ENCODE measurements at places on chromosomes 7 and 10. TPM values are rescaled to one million over a fixed set of nuclear protein-coding genes. Genes with fewer than 3 reads are reported as not detected.

DNA sequence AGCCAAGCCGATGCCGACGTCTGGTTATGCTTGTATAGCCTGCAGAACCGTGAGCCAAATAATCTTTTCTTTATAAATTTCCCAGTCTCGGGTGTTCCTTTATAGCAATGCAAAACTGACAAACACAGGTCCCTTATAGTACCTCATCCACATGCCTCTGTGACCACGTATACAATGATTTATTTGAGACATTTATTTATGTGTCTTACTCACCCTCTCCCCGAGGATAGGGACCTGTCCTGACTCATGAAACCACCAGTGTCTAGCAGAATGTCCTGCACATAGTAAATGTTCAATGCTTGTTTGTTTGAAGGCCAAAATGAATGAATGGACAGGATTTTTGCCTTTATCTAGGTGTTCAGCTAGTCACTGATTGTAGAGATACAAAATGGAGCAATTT, 147.9 kb upstream of the FZD8 start:
- no peak overlapping the region for H3K4me3 ChIP-seq
- no peak for DNase-seq
- no peaks in the 10 kb centered on the region for H3K36me3 ChIP-seq
- no peaks in the 10 kb centered on the region for H3K27me3 ChIP-seq
- no peaks in the 10 kb centered on the region for H3K4me1 ChIP-seq

Gene TECTB
- total RNA-seq, result 0.07 TPM

Gene SPDYE11
- not detected for total RNA-seq

Gene RPEL1
- total RNA-seq, result 0.10 TPM

DNA sequence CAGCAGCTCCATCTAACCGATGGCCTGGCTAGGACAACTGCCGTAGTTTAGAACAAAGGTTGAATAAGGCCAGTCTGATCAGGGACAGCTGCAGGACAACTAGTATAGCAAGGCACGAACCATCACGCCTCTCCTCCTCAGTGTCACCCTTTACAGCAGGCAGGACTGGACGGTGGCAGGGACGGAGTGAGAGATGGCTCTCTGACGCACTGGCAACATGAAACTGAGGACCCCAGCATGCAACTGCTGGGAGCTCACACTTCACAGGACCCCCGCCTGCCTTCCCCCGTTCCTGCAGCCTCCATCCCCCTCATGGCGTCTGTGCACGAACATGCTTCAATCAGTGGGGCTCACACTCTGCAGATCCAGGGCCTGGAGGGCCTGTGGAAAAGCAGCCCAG, 53.7 kb downstream of the ZRANB1 start:
- H3K27ac ChIP-seq, result no peak overlapping the region
- DNase-seq, result no peak
- H3K36me3 ChIP-seq, result peaks cover 74% of the 10 kb centered on the region
- no peak overlapping the region for H3K4me3 ChIP-seq
- H3K4me1 ChIP-seq, result no peaks in the 10 kb centered on the region

GRCh38 chr7:52462474-52462873, 573.0 kb upstream of the POM121L12 start:
- no peak overlapping the region for H3K4me3 ChIP-seq
- DNase-seq, result no peak
- H3K27ac ChIP-seq, result no peak overlapping the region
- no peaks in the 10 kb centered on the region for H3K4me1 ChIP-seq

Gene SLC25A13
- 19.3 TPM for total RNA-seq

DNA sequence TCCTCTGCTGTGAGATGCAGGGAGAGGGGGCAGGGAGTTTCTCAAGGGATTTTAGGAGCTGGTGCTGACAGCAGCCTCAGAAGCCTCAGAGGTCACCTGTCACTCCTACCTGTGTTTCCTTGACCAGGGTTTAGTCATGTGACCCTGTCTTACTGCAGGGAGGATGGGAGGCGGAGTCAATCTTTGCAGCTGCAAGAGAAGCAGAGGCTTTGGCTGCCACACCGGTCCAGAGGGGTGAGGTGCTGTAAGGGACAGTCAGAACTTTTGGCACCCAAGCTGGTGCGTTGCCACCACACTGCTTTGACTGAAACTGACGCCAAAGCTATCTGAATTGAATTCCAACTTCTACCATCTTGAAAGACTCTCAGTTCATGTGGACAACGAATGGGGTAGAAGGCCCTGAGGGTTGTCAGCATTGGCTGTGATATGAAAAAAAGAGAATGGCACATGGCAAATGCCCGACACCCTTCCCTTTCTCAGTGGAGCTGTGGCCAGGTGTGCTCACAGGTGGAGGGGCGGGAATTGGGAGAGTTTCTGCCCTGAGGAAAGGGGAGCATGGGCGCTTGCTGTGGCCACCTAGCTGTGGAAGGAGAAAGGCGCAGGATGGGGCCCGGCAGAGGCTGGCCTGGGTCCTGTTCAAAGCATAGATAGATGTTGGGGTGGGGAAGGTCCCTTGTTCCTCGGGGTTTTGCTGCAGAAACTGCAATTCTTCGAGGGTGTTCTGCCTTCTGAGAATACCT, 69.3 kb downstream of the ARHGAP22 start:
- no peak overlapping the region for H3K27ac ChIP-seq
- no peaks in the 10 kb centered on the region for H3K27me3 ChIP-seq
- H3K4me3 ChIP-seq, result no peak overlapping the region
- DNase-seq, result no peak
- H3K4me1 ChIP-seq, result no peaks in the 10 kb centered on the region

- H3K4me3 ChIP-seq, result no peak overlapping the region
- no peaks in the 10 kb centered on the region for H3K4me1 ChIP-seq
- no peaks in the 10 kb centered on the region for H3K27me3 ChIP-seq
- no peak for DNase-seq
These were observed 23.6 kb downstream of the C7orf57 start for GRCh38 chr7:48058990-48059389.

Gene ARL4A
- 44.6 TPM for total RNA-seq

- no peak for DNase-seq
- H3K4me1 ChIP-seq, result no peaks in the 10 kb centered on the region
- no peaks in the 10 kb centered on the region for H3K27me3 ChIP-seq
- H3K36me3 ChIP-seq, result no peaks in the 10 kb centered on the region
- no peak overlapping the region for H3K27ac ChIP-seq
These were observed 203.6 kb downstream of the ZNF365 start for GRCh38 chr10:62577666-62578291.

Gene ASAH2
- total RNA-seq, result 10.7 TPM

- H3K4me1 ChIP-seq, result no peaks in the 10 kb centered on the region
- H3K27me3 ChIP-seq, result peaks cover 89% of the 10 kb centered on the region
- no peak overlapping the region for H3K4me3 ChIP-seq
- no peaks in the 10 kb centered on the region for H3K36me3 ChIP-seq
- no peak overlapping the region for H3K27ac ChIP-seq
- DNase-seq, result no peak
These were observed 445.2 kb downstream of the KCNMA1 start for GRCh38 chr10:77192402-77192801.

- H3K4me1 ChIP-seq, result peaks cover 34% of the 10 kb centered on the region
- H3K27ac ChIP-seq, result no peak overlapping the region
- no peak for DNase-seq
- H3K4me3 ChIP-seq, result no peak overlapping the region
- no peaks in the 10 kb centered on the region for H3K27me3 ChIP-seq
These were observed 4.2 kb upstream of the NANOS1 start for GRCh38 chr10:119025336-119025735.
